HuH-7.5 (cell line): ENCODE measurements at places on chromosomes 6 and 20.
A peak's percentile ranks its signal among the peaks of the same experiment; 100 is the strongest.

GRCh38 chr6:98841621-98842341, 7.4 kb downstream of the POU3F2 start:
- DNase-seq: no peak

GRCh38 chr6:129590408-129591022, 119.5 kb downstream of the ARHGAP18 start:
- no peak for DNase-seq

DNA sequence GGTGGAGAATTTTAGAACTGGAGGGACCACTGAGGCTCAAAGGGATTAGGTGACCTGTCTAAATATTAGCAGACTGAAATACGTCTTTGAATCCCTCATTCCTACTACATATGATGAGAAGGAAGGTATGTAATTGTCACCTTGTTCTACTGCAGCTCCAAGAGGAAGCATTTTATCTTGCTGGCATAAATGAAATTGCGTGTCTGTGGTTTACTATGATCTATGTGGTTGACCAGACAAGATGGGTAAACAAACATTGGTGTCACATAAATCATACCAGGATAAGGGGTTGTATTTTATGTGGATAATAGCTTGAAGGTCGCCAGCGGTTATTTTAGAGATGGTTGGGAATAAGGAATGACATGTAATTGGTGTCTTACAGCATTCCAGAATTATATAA, 78.2 kb downstream of the LAMA4 start:
- DNase-seq: no peak

- no peak for DNase-seq
Observed at GRCh38 chr6:158954753-158955152, 45.2 kb downstream of the RSPH3 start.

GRCh38 chr6:34315780-34316179, 67.0 kb upstream of the SMIM29 start:
- DNase-seq: no peak

DNA sequence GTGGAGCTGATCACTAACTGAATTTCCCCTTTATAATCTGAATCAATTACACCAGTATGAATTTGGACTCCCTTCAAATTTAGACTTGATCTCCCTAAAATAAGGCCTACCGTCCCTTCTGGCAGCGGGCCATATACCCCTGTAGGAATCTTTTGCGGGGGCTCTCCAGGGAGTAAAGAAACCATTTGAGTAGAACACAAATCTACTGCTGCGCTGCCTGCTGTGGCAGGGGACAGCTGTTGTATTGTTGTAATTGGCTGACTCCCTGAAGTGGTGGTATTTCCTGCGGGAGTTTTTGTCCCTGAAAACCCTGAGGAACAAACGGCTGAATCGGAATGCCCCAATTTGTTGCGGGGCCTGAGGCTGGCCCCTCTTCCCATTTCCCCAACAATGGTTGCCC, 16.0 kb upstream of the PTCRA start:
- no peak for DNase-seq

GRCh38 chr20:8251201-8251575, 119.1 kb downstream of the PLCB1 start:
- DNase-seq: no peak

DNA sequence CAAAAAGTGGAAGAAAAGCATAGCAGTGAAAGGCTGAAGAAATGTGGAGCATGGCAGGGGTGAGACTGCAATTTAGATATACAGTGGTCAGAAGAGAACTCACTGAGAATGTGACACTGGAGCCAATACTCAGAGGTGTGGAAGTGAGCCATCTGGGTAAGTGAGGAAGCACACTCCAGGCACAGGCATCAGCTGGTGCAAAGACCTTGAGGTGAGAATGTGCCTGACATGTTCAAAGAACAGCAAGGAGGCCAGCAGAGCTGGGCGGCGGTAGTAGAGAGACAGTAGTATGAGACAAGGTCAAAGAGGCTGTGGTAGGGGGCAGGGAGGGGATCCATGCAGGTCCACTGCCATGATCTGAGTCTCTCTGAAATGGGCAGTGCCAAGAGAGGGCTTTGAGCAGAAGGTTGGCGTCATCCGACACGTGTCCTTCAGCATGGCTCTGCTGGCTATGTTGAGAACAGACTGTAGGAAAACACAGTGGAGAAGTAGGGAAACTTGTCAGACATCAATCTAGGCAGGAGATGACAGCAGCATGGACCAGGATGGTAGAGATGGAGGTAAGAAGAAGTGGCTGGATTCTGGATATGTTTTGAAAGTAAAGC, 84.4 kb downstream of the PLCG1 start:
- no peak for DNase-seq

- no peak for DNase-seq
Observed at GRCh38 chr6:137775227-137775626, 91.8 kb upstream of the TNFAIP3 start.

DNA sequence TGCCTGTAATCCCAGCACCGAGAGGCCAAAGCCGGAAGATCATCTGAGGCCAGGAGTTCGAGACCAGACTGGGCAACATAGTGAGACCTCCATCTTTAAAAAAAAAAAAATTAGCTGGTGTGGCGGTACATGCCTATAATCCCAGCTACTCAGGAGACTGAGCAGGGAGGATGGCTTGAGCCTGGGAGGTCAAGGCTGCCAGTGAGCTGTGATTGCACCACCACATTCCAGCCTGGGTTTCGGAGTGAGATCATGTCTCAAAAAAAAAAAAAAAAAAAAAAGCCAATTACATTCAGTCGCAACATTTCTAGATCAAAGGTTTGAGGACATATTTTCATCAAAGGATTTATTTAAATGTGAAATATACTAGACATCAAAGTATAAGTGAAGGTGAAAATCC, 32.0 kb upstream of the EDN1 start:
- no peak for DNase-seq

- no peak for DNase-seq
Observed at GRCh38 chr6:25921525-25922203, 8.8 kb downstream of the SLC17A2 start.

GRCh38 chr6:144279484-144280150, 5.5 kb upstream of the UTRN start:
- no peak for DNase-seq

GRCh38 chr20:43899274-43900120, 15.2 kb upstream of the TOX2 start:
- DNase-seq: no peak

DNA sequence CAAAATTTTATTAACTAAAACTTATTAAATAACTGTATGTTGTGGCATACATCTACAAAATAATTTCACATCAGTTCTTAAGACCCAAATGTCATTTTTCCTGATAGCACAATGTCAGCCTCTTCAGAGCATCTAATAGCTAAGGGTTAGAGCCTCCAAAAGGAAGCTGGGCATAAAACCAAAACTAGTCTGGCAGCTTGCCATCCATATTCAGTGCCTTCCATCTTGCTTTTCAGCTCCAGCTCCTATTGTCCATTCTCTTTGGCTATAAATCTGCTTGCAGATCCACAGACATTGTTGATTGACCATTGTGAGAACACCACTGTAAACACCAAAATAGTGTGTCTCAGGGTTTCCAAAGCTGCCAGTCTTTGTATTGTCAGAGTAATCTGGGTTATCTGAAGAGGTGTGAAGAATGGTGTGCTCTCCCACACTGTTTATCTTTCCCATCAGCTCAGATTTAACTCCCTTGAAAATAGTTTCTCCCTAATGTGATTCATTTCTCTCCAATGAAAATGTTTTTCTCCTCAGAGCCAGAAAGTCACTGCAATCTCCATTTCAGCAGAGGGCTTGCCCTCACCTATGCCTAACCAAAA, 154.8 kb upstream of the KCNQ5 start:
- DNase-seq: no peak

GRCh38 chr20:1280195-1281102, 14.4 kb downstream of the SNPH start:
- no peak for DNase-seq

DNA sequence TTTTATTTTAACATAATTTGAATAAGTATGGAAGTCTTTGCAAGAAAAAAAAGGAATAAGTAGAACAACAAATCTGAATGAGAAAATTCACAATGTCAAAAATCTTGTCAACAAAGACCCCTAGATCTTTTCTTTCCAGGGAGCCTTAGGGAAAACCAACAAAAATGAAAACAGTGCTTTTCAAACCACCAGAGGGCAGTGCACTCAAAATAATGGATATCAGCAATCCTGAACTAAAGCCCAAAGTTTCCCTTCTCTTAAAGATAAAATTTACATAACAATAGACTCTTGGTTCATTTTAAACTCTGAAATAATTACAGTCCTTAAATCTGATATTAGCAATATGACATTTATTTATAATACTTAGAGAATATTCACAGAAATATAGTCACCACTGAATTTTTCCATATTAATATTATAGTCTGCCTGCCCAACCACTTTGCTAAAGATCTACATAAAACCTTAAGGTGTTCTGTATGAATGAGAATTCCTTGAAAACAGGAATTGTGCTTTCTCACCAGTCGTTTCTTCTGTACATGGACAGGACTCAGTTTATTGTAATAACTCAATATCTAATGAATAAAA, 105.3 kb upstream of the BMP5 start:
- DNase-seq: no peak

GRCh38 chr20:5787796-5788165, 37.6 kb downstream of the SHLD1 start:
- DNase-seq: no peak

DNA sequence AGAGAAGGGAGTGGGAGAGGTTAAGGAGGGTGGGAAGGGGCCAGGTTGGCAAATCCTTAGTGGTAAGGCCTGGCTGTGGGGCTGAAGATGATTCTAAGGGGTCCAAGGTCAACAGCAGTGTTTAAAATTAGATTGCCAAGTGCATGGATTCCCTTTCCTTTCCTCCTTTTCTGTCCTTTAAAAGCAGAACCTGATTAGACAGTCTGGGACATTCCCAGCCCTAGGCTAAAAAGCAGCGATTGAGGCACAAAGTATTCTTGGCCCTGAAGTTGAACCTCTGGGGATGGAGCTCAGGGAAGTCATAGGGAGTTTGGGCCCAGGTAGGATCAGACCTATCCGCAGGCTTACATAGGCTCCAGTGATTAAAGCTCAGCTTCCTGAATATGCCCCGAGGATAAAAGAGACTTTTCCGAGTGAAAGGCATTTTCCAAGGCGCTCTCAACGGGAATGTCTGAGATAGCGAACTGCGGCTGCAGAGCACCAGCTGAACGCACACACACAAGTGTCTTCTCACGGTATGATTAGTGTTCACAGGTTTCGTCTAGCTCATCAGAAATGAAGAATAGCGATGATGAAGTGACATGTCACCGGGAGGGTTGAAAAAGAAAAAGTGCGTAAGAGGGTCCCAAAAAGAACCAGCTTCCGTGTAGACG, 787 bp upstream of the CARMIL1 start:
- no peak for DNase-seq

- no peak for DNase-seq
Observed at GRCh38 chr20:35252037-35252461, 25.6 kb downstream of the MMP24 start.

- DNase-seq: no peak
Observed at GRCh38 chr6:159013229-159013628, 13.2 kb upstream of the RSPH3 start.

- DNase-seq: no peak
Observed at GRCh38 chr6:129644567-129645015, 65.4 kb downstream of the ARHGAP18 start.

DNA sequence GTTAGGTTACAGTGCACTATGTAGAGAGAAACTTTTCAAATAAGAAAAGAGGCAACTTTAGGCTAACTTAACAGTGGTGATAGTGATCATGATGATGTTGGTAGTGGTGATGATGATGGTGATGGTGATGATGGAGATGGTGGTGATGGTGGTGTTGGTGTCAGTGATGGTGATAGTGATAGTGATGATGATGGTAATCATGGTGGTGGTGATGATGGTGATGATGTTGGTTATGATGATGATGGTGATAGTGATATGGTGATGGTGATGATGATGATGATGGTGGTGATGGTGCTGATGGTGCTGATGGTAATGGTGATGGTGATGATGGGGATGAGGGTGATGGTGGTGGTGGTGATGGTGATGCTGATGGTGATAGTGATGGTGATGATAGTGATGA, 107.4 kb downstream of the DLL1 start:
- no peak for DNase-seq

GRCh38 chr20:21702016-21702415, 3.4 kb upstream of the PAX1 start:
- no peak for DNase-seq

GRCh38 chr6:43516697-43517504, at the start of the genes POLR1C and YIPF3:
Gene POLR1C, plus strand, starts transcription at chr6:43517089. Its CDS starts 21 bp downstream, at chr6:43517110.
Gene YIPF3, minus strand, starts transcription at chr6:43516926. Its CDS starts 119 bp downstream, at chr6:43516807.
- DNase-seq: peak; percentile 88

- no peak for DNase-seq
Observed at GRCh38 chr6:17031961-17032360, 69.9 kb upstream of the STMND1 start.

DNA sequence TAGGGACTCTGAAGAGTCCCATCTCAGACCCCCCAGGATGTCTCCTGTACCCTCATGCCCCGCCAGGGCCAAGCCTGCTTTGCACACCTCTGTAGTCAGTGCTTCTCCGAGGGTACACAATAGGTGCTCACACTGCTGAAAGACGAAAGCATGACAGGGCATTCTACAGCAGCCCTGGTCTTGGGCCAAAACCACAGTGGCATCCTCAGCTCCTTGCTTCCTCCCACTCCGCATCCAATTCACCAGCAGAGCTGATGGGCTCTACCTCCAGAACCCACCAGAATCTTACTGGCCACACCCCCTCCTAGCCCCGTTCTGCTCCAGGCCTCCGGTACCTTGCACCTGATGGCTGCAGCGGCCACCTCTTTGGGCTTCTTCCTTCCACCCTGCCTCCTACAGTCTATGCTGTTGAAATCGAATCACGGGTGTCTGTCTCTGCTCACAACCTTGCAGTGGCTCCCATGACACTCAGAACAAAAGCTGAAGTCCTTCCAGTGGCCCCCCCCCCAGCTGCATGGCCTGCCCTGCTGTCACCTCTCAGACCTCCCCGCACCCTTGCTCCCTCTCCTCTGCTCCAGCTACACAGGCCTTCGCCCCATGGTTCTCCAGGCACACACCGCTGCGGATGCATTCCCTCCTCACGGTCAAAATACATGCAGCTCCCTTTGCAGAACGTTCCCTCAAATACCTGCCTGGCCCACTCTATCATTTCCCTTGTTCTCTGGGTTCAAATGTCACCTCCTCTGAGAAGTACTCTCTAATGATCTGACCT, 1.2 kb downstream of the ANGPT4 start:
- no peak for DNase-seq

- DNase-seq: no peak
Observed at GRCh38 chr20:43863821-43864544, 50.7 kb upstream of the TOX2 start.
